ENCODE measurements at places on chromosomes 1 and 21. TPM values are rescaled to one million over a fixed set of nuclear protein-coding genes. Genes with fewer than 3 reads are reported as not detected.

HSPA6 gene
- 0.62 TPM for polyA plus RNA-seq

ZBTB48 gene
- polyA plus RNA-seq, result 1.4 TPM

REN gene
- polyA plus RNA-seq, result not detected

PRR9 gene
- not detected for polyA plus RNA-seq

CFHR3 gene
- polyA plus RNA-seq, result not detected

MRPS6 gene
- polyA plus RNA-seq, result 151 TPM

VWA5B1 gene
- not detected for polyA plus RNA-seq

C1orf56 gene
- 18.3 TPM for polyA plus RNA-seq

LCE1C gene
- polyA plus RNA-seq, result not detected

DNTTIP2 gene
- polyA plus RNA-seq, result 78.7 TPM

TTC22 gene
- not detected for polyA plus RNA-seq

SYT14 gene
- 10.3 TPM for polyA plus RNA-seq

FOXO6 gene
- polyA plus RNA-seq, result not detected

FRRS1 gene
- polyA plus RNA-seq, result not detected

NCMAP gene
- not detected for polyA plus RNA-seq

AUNIP gene
- polyA plus RNA-seq, result not detected

TCEANC2 gene
- 2.9 TPM for polyA plus RNA-seq

CCDC185 gene
- polyA plus RNA-seq, result not detected

S100A3 gene
- not detected for polyA plus RNA-seq

OVAAL gene
- polyA plus RNA-seq, result not detected

OR2L3 gene
- not detected for polyA plus RNA-seq

BTBD19 gene
- not detected for polyA plus RNA-seq

C1QTNF12 gene
- not detected for polyA plus RNA-seq

ARHGEF16 gene
- polyA plus RNA-seq, result not detected

SLAMF6 gene
- polyA plus RNA-seq, result not detected

IL20 gene
- polyA plus RNA-seq, result not detected

FBLIM1 gene
- 0.07 TPM for polyA plus RNA-seq

RPTN gene
- polyA plus RNA-seq, result not detected
